AG20443 (cell line): ENCODE measurements at places on chromosomes 3 and 15.

DNA sequence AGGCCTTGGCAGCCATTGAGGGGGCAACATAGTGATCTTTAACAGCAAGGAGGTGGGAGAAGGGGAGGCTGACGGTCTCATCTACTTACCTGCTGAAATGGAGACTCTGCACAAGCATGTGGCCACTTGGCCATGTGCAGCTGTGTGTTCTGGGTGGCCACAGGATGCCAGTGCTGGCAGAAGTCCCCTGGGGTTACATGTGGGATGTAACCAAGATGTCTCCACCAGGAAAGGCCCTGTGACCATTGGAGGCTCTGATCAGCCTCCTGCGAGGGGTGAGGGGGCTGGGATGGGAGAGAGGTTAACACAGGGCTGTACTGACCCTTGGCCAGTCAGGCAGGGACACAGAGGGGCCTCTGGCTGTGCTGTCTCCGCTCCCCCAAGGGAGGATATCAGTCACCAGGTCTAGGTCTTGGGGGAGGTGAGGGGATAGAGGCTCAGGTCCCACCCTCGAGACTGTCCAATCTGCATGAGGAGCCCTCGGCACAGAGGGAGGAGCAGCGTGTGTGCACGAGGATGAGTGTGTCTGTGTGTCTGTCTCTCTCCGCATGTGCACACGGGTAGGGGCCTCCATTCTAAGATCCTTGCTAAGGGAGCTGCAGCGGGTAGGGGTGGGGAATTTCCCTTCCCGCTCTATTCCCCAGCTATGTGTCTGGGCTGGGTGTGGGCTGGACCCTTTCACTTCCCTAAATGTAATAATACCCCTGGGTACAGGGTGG is 19.5 kb downstream of the PRKCD start:
- DNase-seq, result no peak

DNA sequence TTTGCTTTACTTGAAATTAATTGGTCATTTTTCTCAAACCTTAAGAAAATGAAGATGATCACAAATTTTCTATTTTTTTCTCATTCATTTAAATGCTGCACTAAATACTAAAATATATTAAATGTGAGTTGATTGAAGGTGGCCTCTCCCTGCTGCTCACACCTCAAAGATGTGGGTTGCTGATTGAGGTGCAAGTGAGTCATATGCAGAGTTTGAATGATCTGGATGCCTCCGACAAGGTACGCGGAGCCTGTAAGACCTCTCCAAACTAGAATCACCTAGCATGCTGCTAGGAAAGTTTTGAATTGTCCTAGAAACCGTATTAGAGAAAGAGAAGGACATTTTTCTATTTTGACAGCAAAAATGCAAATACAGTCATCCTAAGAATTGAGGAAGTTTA is 211.3 kb upstream of the FEZF2 start:
- DNase-seq, result no peak

DNA sequence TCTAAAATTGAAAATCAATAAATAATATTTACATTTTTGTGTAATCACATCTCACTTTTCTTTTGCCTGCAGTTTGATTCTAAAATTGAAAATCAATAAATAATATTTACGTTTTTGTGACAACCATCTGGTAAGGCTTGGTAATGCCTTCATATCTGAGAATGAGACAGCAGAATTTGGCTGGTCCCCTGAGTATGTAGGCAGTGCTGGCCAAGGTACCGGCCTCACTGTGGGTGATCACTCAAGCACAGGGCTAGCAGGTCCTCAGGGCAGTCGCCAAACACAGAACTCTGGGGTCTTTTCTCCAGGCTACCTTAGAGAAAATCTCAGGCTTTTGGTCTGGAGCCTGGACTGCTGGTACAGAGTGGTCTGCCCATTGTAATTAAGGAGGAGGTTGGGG is 26.2 kb downstream of the RTP3 start:
- no peak for DNase-seq

DNA sequence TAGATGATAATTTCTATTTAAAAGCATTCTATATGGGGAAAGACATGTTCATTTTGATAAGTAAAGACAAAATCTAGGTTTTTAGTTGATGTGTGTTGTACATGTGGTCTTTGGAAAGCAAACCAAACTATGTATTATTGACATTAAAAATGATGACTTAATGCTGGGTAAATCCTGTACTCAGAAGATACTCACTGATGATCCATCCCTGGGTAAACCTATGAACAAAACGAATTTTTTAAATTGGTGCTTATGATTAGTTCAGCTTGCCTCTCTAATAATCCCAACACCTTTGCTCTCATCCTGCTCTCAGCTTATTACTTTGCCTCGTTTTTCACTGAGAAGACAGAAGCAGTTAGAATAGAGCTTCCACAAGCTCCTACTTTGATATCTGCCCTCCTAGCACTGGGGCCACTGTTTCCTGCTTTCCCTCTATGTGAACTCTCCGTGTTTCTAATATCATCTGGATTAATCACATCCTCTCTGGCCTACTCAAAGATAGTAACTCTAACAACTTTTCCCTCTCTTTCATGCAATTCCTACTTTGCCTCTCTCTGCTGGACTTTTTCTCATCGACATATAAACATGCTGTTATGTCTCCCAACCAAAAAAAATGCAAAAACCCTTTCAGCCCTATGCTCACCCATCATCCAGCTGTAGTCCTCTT is 29.3 kb downstream of the RARRES1 start:
- peak; percentile 65 for DNase-seq

- no peak for DNase-seq
These were observed 248.3 kb downstream of the ADAMTS17 start for GRCh38 chr15:100093211-100094126.

DNA sequence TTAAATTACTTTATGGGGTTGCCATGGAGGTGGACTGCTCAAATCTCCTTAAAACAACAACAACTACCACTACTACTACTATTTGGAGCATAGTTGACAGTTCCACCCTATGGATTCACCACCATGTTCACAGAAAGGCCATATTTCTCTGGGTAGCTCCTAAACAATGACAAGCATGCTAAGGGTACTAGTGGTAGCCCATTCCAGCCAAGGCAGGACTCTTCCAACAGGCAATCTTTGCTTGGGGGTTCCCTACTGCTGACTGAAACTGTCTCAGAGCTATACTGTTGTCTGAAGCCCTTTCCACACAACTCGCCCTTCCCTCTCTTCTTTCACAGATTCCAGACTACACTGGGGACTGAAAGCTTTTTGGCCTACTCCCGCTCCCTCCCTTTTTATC is 68.9 kb downstream of the CYP19A1 start:
- DNase-seq, result no peak

GRCh38 chr3:13654330-13655060 is 105.6 kb downstream of the FBLN2 start:
- no peak for DNase-seq

GRCh38 chr3:5187156-5187919 is at the start of gene EDEM1:
EDEM1 (plus strand) TSS chr3:5187707; CDS start chr3:5187806, 99 bp downstream.
- DNase-seq, result peak; percentile 99

- no peak for DNase-seq
These were observed 19.4 kb downstream of the ASTE1 start for GRCh38 chr3:131007256-131007655.

- DNase-seq, result no peak
These were observed 1.8 kb downstream of the KCNMB2 start for GRCh38 chr3:178538056-178538455.

DNA sequence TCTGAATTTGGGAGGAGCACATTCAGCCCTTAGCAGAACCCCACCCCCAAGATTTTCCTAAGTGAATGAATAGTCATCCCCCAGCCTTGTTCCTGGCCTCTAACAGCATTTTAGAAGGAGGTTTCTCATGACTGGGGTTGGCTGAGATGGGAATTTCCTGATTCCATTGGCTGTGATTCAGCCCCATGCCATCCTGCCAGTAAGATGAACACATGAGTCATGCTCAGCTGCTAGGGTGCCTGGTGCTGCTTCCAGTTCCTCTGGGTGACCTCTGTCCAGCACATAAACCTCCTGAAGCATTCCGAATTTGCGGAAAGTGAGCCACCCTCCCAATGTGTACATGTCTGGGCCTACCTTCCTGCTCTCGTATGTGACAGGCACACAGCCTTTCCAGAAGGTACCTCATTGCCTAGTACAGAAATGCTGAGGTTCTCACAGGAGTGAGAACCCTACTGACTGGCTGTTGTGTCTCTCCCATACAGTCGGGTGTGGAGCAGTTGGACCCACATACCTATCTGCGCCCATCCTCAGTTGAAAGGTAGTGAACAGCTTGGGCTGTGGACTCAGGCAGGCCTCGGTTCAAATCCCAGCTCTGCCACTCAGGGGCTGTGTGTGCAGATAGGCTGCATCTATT is 91.7 kb downstream of the APBA2 start:
- peak; percentile 68 for DNase-seq

DNA sequence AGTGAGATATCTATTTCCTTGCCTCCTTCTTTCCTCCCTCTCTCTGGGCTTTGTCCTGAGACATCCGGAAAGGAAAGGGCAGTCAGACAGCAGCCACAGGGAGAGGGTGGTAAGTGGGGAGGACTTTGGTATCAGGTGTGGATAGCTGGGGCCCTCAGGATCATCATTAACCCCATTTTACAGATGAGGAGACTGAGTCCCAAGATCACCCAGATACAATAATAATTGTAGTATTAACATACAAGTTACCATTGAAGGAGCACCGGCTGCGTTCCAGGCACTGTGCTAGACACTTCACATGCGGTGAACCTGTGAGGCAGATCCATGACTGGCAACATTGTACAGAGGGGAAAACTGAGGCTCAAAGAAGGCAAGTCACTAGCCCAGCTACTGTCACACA is 15.2 kb upstream of the LINGO1 start:
- no peak for DNase-seq
